ENCODE measurements at places on chromosomes 6 and 20. TPM values are rescaled to one million over a fixed set of nuclear protein-coding genes. Genes with fewer than 3 reads are reported as not detected.

Gene FUCA2
- total RNA-seq, result 6.3 TPM

Gene SLC4A11
- 0.14 TPM for total RNA-seq

DNA sequence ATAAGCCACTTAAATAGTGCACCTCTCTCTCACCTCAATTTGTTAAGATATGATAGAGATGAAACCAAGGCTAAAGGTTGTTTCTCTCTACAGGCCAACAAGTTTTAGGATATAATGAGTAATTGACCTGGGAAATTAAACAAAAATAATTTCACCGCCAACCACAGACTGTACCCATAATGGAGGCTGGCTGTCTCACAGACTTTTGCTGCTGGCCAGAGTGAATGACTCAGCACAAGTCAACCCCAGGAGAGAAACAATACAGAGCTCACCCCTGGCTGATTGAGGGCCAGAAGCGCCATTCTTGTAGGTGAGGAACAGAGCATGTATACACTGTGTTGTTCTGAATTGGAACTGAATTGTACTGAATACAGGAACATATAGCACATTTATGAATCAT is 99.9 kb downstream of the CAP2 start:
- H3K4me1 ChIP-seq, result no peaks in the 10 kb centered on the region
- no peak overlapping the region for H3K27ac ChIP-seq
- H3K27me3 ChIP-seq, result no peaks in the 10 kb centered on the region
- DNase-seq, result no peak

DNA sequence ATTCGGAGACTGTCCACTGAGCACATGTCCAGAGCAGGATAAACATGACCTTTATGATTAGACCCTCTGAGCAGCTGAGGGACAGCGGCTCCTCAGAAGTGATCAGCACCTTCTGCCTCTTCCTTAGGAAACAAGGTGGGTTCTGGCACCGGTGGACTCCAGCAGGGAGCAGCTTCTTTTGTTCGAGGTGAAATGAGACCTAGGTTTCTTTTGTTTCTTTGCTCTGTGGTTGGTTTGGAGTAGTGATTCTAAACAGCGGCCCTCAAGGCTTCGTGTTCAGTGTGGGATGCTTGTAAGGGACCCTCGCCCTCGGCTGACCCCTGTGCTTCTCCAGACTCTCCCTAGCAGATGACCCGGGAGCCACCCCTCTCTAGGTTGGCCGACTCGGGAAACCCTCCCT is 14.6 kb upstream of the FRMD1 start:
- no peaks in the 10 kb centered on the region for H3K4me1 ChIP-seq
- H3K27ac ChIP-seq, result no peak overlapping the region
- no peaks in the 10 kb centered on the region for H3K36me3 ChIP-seq
- no peak overlapping the region for H3K4me3 ChIP-seq
- no peak for DNase-seq

GRCh38 chr20:62902926-62903615 is 23.2 kb downstream of the DIDO1 start:
- H3K27ac ChIP-seq, result no peak overlapping the region
- no peak for DNase-seq
- peaks cover 11% of the 10 kb centered on the region for H3K4me1 ChIP-seq
- H3K36me3 ChIP-seq, result peaks cover 75% of the 10 kb centered on the region

DNA sequence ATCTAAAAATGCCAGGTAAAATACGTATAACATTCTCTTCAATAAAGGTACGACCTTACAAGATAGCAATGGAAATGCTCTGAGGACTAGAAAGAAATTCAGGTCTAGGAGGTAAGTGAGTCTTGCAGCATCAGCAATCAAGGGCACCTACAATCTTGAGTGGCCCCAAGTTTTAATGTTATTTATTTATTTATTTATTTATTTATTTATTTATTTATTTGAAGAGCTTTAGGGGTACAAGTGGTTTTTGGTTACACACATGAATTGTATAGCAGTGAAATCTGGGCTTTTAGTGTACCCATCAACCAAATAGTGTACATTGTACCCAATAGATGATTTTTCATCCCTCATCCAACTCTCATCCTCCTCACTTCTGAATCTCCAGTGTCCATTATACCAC is 574.0 kb upstream of the POU3F2 start:
- no peak for DNase-seq
- no peak overlapping the region for H3K27ac ChIP-seq
- H3K4me3 ChIP-seq, result no peak overlapping the region
- no peaks in the 10 kb centered on the region for H3K36me3 ChIP-seq
- H3K4me1 ChIP-seq, result no peaks in the 10 kb centered on the region

DNA sequence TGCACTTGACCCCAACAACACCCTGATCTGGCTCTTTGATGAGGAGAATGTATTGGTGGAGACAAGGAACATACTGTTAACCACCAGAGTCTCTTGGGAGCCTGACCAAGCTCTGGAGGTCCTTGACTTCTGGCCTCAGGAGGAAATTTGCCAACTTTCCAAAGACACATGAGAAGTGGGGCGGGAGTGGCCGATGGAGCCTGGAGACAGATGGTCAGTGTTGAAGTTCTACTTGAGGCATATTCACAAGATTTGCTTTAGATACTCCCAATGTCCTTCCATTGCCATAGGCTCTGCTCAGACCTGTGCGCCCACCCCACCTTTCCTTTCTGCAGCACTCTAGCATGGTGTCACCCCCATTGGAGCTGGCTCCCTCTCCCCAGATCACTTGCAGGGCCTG is 241.0 kb downstream of the SLC24A3 start:
- peaks cover 2% of the 10 kb centered on the region for H3K4me1 ChIP-seq
- no peak overlapping the region for H3K27ac ChIP-seq
- no peak for DNase-seq
- no peak overlapping the region for H3K4me3 ChIP-seq
- no peaks in the 10 kb centered on the region for H3K36me3 ChIP-seq
- H3K27me3 ChIP-seq, result no peaks in the 10 kb centered on the region

- H3K36me3 ChIP-seq, result peaks cover 52% of the 10 kb centered on the region
- no peaks in the 10 kb centered on the region for H3K27me3 ChIP-seq
- no peak overlapping the region for H3K4me3 ChIP-seq
- no peak overlapping the region for H3K27ac ChIP-seq
- DNase-seq, result no peak
Observed at GRCh38 chr20:63617876-63618265, 9.0 kb downstream of the GMEB2 start.

- peaks cover 65% of the 10 kb centered on the region for H3K27me3 ChIP-seq
- H3K27ac ChIP-seq, result no peak overlapping the region
- DNase-seq, result no peak
- no peaks in the 10 kb centered on the region for H3K36me3 ChIP-seq
- H3K4me3 ChIP-seq, result no peak overlapping the region
Observed at GRCh38 chr20:62707921-62708521, 615 bp upstream of the NTSR1 start.

GRCh38 chr20:32847964-32848363 is 10.8 kb upstream of the EFCAB8 start:
- H3K4me3 ChIP-seq, result no peak overlapping the region
- H3K27me3 ChIP-seq, result no peaks in the 10 kb centered on the region
- H3K27ac ChIP-seq, result no peak overlapping the region
- peaks cover 78% of the 10 kb centered on the region for H3K36me3 ChIP-seq
- H3K4me1 ChIP-seq, result no peaks in the 10 kb centered on the region
